B cell (primary cell): ENCODE measurements at places on chromosomes 6 and 20. TPM values are rescaled to one million over a fixed set of nuclear protein-coding genes. Genes with fewer than 3 reads are reported as not detected.

GRCh38 chr6:40822619-40823018, 216.4 kb downstream of the UNC5CL start:
- no peaks in the 10 kb centered on the region for H3K27me3 ChIP-seq
- H3K27ac ChIP-seq: no peak overlapping the region
- H3K4me1 ChIP-seq: no peaks in the 10 kb centered on the region
- H3K4me3 ChIP-seq: no peak overlapping the region
- no peak for DNase-seq
- no peaks in the 10 kb centered on the region for H3K36me3 ChIP-seq

- no peak overlapping the region for H3K4me3 ChIP-seq
- H3K36me3 ChIP-seq: no peaks in the 10 kb centered on the region
- DNase-seq: no peak
- no peak overlapping the region for H3K27ac ChIP-seq
- no peaks in the 10 kb centered on the region for H3K4me1 ChIP-seq
These were observed 13.6 kb downstream of the KCNK5 start for GRCh38 chr6:39215640-39216158.

Gene ADGRF4
- not detected in 2 replicates for total RNA-seq

DNA sequence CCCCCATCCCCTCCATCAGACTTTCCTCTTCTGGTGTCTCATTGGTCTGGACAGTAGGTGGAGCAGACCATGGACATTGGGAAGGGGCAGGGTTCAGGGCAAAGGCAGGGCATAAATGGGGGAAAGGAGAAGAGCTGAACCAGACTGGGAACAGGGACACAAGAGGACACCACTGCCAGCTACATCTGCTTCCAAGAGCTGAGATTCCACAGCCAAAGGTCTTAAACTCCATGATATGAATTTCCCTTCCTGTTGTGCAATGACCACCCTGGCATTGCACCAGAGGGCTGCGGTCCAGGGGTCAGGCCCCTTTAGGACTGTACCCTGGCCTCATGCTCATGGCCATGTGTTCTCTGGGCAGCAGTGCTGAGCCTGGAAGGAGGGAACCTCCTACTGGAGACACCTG, 137.9 kb downstream of the MAFB start:
- no peak overlapping the region for H3K27ac ChIP-seq
- H3K4me1 ChIP-seq: no peaks in the 10 kb centered on the region
- H3K36me3 ChIP-seq: no peaks in the 10 kb centered on the region
- no peak for DNase-seq

DNA sequence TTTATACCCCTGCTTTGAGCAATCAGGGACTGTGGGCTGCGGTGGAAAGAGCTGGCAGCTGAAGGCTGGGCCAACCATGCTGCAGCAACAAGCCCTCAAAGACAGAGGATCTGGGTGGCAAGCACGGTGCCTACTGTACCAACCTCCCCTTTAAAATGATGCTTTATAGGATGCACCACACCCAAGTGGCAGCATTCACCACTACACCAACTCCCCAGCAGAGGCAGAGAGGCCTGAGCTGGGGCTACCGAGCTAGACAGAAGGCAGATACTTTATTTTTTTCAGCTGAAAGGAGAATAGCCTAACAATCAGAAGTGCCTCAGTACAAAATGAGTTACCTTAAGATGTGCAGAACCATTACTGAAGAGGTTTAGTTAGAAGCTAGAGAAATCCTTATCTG, 31.4 kb downstream of the KIF16B start:
- no peaks in the 10 kb centered on the region for H3K4me1 ChIP-seq
- no peak overlapping the region for H3K27ac ChIP-seq
- peaks cover 2% of the 10 kb centered on the region for H3K36me3 ChIP-seq
- no peak overlapping the region for H3K4me3 ChIP-seq
- H3K27me3 ChIP-seq: no peaks in the 10 kb centered on the region

GRCh38 chr6:25010902-25011625, 75.3 kb upstream of the RIPOR2 start:
- H3K36me3 ChIP-seq: no peaks in the 10 kb centered on the region
- H3K4me3 ChIP-seq: no peak overlapping the region
- H3K27ac ChIP-seq: no peak overlapping the region
- peaks cover 70% of the 10 kb centered on the region for H3K4me1 ChIP-seq

- peaks cover 94% of the 10 kb centered on the region for H3K4me1 ChIP-seq
- peaks cover 4% of the 10 kb centered on the region for H3K36me3 ChIP-seq
- H3K27ac ChIP-seq: peak overlapping the region; percentile 9
- DNase-seq: peak; percentile 19
- no peaks in the 10 kb centered on the region for H3K27me3 ChIP-seq
- no peak overlapping the region for H3K4me3 ChIP-seq
These were observed 27.9 kb downstream of the PLEKHG1 start for GRCh38 chr6:150627585-150628025.

- no peaks in the 10 kb centered on the region for H3K27me3 ChIP-seq
- H3K4me3 ChIP-seq: no peak overlapping the region
- no peaks in the 10 kb centered on the region for H3K36me3 ChIP-seq
- DNase-seq: no peak
- H3K27ac ChIP-seq: no peak overlapping the region
- H3K4me1 ChIP-seq: peaks cover 19% of the 10 kb centered on the region
These were observed 5.4 kb upstream of the PRDM1 start for GRCh38 chr6:106080763-106081095.

GRCh38 chr20:14878676-14879019, 541.2 kb upstream of the FLRT3 start:
- no peak overlapping the region for H3K27ac ChIP-seq
- H3K36me3 ChIP-seq: no peaks in the 10 kb centered on the region
- H3K4me3 ChIP-seq: no peak overlapping the region
- no peak for DNase-seq
- H3K4me1 ChIP-seq: no peaks in the 10 kb centered on the region

DNA sequence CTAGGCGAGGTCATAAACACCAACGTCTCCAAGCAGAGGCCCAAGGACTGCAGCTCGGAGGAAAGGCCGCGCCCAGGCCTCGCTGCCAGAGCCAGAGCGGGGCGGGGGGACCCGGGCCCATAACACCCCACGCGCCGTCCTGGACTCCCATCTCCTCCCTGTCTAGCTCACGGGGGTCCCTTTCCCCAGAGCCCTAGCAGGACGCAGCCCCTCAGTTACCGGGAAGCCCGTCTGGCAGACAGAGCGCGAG, 44.9 kb downstream of the MDFI start:
- H3K4me1 ChIP-seq: peaks cover 9% of the 10 kb centered on the region
- H3K36me3 ChIP-seq: no peaks in the 10 kb centered on the region
- DNase-seq: no peak
- peak overlapping the region; percentile 29 for H3K27ac ChIP-seq

GRCh38 chr6:20655317-20655716, 121.1 kb downstream of the CDKAL1 start:
- no peak overlapping the region for H3K27ac ChIP-seq
- DNase-seq: no peak
- H3K27me3 ChIP-seq: no peaks in the 10 kb centered on the region
- H3K4me1 ChIP-seq: no peaks in the 10 kb centered on the region
- H3K36me3 ChIP-seq: no peaks in the 10 kb centered on the region

Gene EPPIN
- not detected in 2 replicates for total RNA-seq

DNA sequence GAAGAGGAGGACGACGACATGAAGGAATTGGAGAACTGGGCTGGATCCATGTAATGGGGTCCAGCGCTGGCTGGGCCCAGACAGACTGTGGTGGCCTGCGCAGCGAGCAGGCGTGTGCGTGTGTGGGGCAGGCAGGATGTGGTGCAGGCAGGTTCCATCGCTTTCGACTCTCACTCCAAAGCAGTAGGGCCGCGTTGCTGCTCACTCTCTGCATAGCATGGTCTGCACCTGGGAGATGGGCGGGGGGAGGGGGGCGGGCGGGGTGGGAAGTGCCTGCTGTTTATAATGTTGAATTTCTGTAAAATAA, 42.3 kb downstream of the CHMP4B start:
- H3K27ac ChIP-seq: no peak overlapping the region
- no peak for DNase-seq
- peaks cover 4% of the 10 kb centered on the region for H3K4me1 ChIP-seq
- H3K36me3 ChIP-seq: peaks cover 65% of the 10 kb centered on the region

Gene CABLES2
- 8.2 and 8.6 TPM in 2 replicates for total RNA-seq

Gene MLN
- not detected in 2 replicates for total RNA-seq

DNA sequence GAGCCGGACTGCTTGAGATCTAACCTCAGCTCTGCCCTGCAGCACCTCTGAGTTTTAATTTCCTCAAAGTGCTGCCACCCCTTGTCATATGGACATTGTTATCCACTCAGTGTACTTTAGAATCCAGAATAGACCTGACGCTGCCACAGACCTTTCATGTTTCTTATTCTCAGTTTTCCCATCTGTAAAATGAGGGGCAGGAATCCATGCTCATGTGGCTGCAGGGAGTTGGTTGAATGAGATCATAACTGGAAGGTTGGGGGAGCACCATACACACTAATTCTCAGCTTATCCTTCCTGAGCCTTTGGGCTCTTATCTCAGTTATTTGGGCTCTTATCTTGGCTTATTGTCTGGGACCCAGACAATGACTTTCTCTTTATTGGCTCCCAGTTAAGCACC, 2.3 kb downstream of the PABPC1L start:
- DNase-seq: no peak
- H3K4me3 ChIP-seq: no peak overlapping the region
- H3K27me3 ChIP-seq: no peaks in the 10 kb centered on the region
- H3K4me1 ChIP-seq: peaks cover 13% of the 10 kb centered on the region
- peaks cover 27% of the 10 kb centered on the region for H3K36me3 ChIP-seq
- no peak overlapping the region for H3K27ac ChIP-seq

Gene EFCAB8
- 2.3 and 3.8 TPM in 2 replicates for total RNA-seq

GRCh38 chr6:119604124-119604523, 254.6 kb upstream of the MAN1A1 start:
- no peaks in the 10 kb centered on the region for H3K4me1 ChIP-seq
- no peaks in the 10 kb centered on the region for H3K27me3 ChIP-seq
- H3K27ac ChIP-seq: no peak overlapping the region
- H3K36me3 ChIP-seq: no peaks in the 10 kb centered on the region
- DNase-seq: no peak

- H3K27me3 ChIP-seq: no peaks in the 10 kb centered on the region
- H3K27ac ChIP-seq: no peak overlapping the region
- peaks cover 11% of the 10 kb centered on the region for H3K4me1 ChIP-seq
- peaks cover 15% of the 10 kb centered on the region for H3K36me3 ChIP-seq
- no peak overlapping the region for H3K4me3 ChIP-seq
These were observed 5.8 kb downstream of the HMGN4 start for GRCh38 chr6:26543953-26544352.

- H3K4me1 ChIP-seq: no peaks in the 10 kb centered on the region
- DNase-seq: no peak
- no peaks in the 10 kb centered on the region for H3K27me3 ChIP-seq
- no peak overlapping the region for H3K27ac ChIP-seq
These were observed 57.4 kb downstream of the CD83 start for GRCh38 chr6:14174996-14175395.

- H3K36me3 ChIP-seq: peaks cover 1% of the 10 kb centered on the region
- no peak for DNase-seq
- H3K4me3 ChIP-seq: no peak overlapping the region
- H3K27ac ChIP-seq: no peak overlapping the region
These were observed 52.4 kb downstream of the SCAND1 start for GRCh38 chr20:35901678-35902544.

- no peak for DNase-seq
- no peak overlapping the region for H3K27ac ChIP-seq
- no peaks in the 10 kb centered on the region for H3K4me1 ChIP-seq
- H3K4me3 ChIP-seq: no peak overlapping the region
- no peaks in the 10 kb centered on the region for H3K36me3 ChIP-seq
- no peaks in the 10 kb centered on the region for H3K27me3 ChIP-seq
These were observed 147.4 kb upstream of the SCGN start for GRCh38 chr6:25504661-25505060.

Gene DCDC2
- total RNA-seq: not detected in 2 replicates

Gene PDE10A
- not detected in 2 replicates for total RNA-seq

DNA sequence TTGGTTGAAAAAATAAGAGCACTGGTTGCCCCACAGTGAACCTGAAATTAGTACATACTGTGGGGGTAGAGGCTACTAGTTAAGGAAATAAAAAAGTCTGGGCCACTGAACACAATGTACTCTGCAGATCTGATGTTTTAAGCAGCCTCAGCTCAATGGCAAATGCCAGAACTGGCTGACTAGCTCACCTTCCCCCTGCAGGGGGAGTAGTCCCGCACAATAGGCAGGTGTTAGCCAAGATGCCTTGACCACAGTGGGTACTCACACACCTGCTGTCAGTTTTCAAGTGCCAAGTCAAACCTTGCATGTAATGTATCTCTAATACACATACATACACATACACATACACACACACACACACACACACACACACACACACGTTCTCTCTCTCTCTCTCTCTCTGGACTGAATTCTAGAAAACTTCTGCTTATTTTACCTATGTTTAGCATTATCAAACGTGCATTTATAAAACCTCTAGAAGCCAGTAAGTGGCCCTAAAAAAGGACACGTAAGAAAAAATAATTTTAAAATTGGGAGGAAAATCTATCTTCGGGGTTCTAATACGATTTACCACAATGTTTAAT, 36.1 kb downstream of the GMDS start:
- H3K27ac ChIP-seq: no peak overlapping the region
- H3K27me3 ChIP-seq: no peaks in the 10 kb centered on the region
- no peaks in the 10 kb centered on the region for H3K36me3 ChIP-seq
- H3K4me3 ChIP-seq: no peak overlapping the region

DNA sequence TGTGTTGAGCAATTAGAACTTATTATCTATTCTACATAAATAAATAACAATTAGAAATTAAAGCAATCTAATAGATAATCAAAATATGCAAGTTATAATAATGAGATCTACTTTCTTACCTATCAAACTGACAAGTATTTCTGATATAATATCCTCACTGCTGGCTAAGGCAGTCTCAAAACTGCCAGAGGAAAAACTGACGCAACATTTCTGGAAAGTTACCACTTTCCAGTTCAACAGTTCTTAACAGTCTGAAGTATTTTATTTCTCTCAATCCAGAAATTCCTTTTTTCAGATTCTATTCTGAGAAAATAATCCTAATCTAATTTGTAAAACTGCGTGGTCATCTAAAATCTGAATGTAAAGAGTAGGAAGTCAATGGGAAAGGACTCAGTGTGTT, 121.0 kb downstream of the TRDN start:
- no peaks in the 10 kb centered on the region for H3K27me3 ChIP-seq
- no peak for DNase-seq
- no peak overlapping the region for H3K27ac ChIP-seq
- no peaks in the 10 kb centered on the region for H3K4me1 ChIP-seq
- H3K4me3 ChIP-seq: no peak overlapping the region
- H3K36me3 ChIP-seq: no peaks in the 10 kb centered on the region

DNA sequence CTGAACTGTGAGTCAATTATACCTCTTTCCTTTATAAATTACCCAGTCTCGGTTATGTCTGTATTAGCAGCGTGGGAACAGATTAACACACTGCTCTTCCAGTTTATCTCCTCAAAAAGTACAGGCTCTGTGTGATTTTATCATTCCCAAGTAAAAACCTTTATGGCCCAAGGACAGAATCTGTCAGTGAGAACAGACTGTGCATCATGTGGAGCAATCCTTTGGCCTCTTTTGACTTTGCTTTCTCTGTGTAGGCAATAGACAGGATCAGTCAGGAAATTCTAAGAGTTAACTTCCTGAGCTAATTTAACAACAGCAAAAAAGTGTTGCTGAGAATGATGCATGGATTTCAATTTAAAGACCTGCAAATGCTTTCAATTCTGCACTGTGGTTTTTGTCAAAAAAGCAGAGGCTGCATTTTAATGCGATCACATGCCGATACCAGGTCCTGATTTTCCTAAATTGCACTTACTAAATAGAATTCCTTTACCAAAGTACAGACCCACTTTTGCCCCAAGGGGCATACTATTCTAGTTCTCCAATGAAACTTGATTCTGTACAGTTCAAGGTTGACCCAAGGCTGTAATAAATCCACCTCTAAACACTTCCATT, 246.7 kb upstream of the MARCKS start:
- no peaks in the 10 kb centered on the region for H3K36me3 ChIP-seq
- H3K4me3 ChIP-seq: no peak overlapping the region
- no peak for DNase-seq
- no peak overlapping the region for H3K27ac ChIP-seq
- no peaks in the 10 kb centered on the region for H3K4me1 ChIP-seq

Gene TAAR9
- not detected in 2 replicates for total RNA-seq

Gene GLP1R
- not detected in 2 replicates for total RNA-seq

Gene TMEM244
- total RNA-seq: not detected in 2 replicates
